Activated naive CD8-positive, alpha-beta T cell treated with anti-CD3 and anti-CD28 coated beads, Interleukin-2, amount 50 U/mL, for 16 hours (primary cell): ENCODE measurements at places on chromosomes 4 and X.

- no peak for DNase-seq
Measured at GRCh38 chr4:139524062-139524631, 31.9 kb downstream of the SETD7 start.

DNA sequence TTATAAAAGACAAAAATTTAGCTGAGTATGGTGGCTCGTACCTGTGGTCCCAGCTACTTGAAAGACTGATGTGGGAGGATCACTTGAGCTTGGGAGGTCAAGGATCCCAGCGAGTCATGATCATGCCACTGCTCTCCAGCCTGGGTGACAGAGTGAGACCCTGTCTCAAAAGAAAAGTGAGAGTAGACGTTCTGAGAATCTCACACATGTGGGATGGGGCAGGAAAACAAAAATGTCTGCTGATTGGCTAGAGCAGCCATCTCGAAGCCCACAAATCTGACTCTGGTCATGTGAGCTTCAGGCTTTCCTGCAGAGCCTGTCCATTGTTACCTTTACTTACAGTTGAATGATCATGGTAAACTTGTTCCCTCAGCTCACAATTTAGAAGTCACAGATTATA lies 23.1 kb upstream of the SLC9A7 start:
- DNase-seq = no peak

DNA sequence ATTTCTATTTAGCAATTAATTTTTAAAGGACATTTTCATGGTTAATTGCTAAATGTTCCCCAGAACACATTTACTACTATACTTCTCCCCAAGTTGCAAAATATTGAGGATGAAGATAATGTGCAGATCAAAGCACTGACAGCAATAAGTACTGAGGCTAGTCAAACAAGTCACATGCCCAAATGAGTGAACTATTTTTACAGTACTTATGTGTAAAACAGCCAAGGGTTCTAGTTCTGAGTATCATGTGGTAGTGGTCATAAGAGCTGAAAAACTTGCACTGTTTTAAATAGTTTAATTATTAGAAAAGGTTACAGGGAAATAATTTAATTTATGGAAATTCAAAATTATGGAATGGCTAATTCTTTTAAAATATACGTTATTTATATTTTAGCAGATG lies 3.8 kb downstream of the GALNTL6 start:
- no peak for DNase-seq

DNA sequence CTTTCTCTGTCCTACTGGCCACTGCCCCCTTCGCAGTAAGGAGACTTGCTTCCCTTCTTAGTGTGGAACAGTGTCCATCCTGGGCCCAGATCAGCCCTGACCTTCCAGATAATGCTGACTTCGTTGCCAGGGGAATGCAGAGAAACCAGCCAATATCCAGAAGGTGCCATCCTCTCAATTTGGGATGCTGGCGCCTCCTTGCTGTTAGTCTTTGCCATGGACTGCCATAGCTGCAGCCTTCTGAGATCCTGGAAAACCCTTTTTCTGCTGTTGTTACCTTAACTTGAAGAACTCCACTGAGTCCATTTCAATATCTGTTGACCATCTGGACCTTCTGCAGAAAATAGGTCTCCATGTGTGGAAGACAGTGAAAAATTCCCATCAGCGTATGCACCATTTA lies 21.8 kb downstream of the RAI2 start:
- no peak for DNase-seq

- DNase-seq = no peak
Measured at GRCh38 chr4:40378619-40379018, 43.5 kb downstream of the CHRNA9 start.

- DNase-seq = no peak
Measured at GRCh38 chrX:143340190-143340589, 177.1 kb downstream of the SPANXN3 start.

DNA sequence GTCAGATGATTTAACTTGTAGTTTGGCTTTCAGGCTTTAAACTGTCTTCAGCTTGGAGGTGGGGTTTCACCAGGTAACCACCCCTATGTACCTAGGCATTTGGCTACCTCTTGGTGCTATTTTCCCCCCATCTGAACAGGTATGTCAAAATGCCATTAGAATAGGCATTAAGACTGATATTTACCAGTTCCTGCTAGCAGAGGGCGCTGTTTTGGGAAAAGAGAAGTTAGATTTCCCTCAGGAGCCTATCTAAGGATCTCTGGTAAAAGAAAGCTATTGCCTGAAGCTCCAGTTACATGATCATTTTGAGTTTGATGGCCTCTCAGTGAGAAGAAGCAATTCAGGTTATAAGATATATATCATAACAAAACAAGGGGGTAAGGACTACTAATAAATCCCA lies 879.1 kb downstream of the SH3BGRL start:
- no peak for DNase-seq
